ENCODE measurements at places on chromosomes 16 and 17.

DNA sequence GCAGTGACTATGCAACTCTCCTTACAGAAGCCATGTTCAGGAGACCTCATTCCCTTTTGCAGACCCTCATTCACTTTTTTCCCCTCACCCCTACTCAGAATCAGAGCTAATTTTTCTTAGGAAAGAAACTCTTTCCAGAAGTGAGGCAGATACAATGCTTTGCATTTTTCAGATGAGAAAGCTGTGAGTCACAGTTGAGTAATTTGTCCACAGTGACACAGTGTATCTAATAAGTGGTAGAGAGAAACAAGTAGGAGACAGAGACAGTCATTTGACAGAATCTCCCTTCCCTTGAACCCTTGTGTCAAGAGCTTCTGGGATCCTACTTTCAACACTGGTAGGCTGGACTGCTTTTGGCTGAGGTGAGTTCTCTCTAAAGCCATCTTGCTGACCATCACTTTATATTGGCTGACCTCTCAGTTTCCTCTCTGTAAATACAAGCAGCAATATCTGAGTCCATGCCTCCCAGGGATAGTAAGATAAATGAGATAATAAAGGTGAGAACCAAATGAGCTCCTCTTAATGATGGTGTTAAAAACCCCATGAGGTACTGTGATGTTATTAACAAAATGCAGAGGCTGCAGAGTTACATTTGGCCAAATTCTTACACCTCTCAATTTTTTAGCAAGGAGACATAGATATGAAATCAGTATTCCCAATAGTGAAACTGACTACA lies 130.8 kb downstream of the CA10 start:
- DNase-seq, result no peak

- DNase-seq, result no peak
Measured at GRCh38 chr16:58508671-58509251, 6.6 kb upstream of the SETD6 start.

- no peak for DNase-seq
Measured at GRCh38 chr16:83615953-83616350, 191.8 kb upstream of the HSBP1 start.

DNA sequence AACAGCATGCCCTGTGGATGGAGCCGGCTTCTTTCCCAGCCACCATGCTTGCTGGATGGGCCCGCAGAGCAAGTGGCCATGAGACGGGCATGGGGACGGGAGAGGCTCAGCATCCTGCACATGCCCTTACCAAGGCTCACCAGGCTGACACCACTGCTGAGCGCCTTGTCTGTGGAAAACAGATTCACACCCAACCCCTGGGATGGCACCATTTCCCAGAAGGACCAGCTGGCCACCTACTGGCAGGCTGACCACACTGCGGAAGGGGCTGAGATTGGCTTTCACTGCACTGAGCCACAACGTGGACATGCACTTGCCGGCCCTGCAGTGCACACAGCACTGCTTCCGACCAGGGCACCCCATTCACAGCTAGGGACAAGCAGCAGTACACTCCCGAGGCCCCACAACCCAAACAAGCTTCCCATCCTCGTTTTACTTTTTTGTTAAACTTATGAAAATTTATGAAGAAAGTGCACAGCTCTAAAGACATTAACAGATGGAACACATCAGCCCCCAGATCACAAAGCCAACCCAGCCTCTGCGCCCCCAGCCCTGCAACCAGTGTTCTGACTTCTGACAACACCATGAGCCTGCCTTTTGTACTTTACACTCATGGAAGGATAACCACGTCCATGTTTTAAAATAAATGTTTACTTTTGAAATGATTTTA lies 13.9 kb upstream of the KRTAP17-1 start:
- DNase-seq, result no peak

DNA sequence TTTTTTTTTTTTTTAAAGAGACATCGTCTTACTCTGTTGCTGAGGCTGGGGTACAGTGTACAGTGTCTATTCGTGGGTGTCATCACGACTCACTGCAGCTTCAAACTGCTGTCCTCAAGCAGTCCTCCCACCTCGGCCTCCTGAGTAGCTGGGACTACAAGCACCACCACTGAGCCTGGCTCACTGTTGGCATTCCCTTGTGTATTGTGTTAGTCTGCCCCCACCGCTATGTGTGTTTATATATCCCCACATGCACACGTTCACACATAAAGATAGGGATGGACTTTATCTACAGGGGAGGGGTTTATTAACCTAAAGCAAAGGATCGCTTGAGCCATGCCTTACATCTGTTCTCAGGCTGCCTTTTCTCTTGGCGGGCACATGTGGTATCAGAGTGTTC lies 63.8 kb downstream of the SEC14L1 start:
- DNase-seq, result no peak

- no peak for DNase-seq
Measured at GRCh38 chr17:81302861-81303333, 7.8 kb upstream of the SLC38A10 start.

DNA sequence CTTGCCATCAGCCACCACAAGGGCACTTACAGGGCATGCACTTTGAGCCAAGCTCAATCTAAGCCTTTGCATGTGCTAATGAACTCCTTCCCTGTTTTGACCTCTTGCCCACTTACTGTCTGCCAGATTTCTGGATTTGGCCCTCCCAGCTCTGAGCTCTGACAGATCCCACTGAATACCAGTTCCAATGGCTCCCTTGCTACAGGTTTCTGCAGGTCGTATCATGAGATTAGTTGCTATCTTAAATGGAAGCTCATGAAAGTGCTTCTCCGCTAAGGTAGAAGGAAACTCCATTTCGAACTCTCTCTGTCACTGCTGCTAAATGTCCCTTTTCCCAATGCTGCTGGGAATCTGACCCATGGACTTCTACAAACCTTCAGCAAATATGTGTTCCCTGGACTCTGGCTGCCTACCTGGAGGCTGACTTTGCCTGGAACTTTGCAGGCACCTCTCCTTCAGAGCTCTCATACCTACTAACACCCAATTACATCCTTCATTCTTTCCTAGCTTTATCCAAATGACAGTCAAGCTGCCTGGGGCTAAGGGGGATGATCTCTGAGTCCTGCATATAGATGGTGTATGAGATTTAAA lies 23.5 kb upstream of the TOB1 start:
- DNase-seq, result no peak

DNA sequence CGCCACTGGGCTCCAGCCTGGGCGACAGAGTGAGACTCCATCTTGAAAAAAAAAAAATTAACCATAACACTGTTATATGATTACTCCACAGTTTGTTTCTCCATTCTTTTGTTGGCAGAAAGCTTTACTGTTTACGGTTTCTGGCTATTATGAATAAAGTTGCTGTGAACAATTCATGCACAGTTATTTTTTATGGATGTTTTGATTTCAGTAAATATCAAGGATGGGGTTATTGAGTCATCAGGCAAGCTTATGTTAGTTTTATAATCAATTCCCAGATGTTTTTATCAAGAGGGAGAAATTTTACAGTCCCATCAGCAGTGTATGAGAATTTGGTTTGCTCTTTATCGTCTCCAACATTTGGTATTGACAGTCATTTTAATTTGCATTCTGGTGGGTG lies 67.9 kb downstream of the TAOK1 start:
- no peak for DNase-seq

Data from AG04450 (cell line).